ENCODE measurements at places on chromosomes 1 and 21.

GRCh38 chr1:150976879-150977694 is 2.5 kb upstream of the CERS2 start:
- peak; percentile 33 for DNase-seq

GRCh38 chr1:83959824-83960498 is 39.0 kb downstream of the TTLL7 start:
- no peak for DNase-seq

DNA sequence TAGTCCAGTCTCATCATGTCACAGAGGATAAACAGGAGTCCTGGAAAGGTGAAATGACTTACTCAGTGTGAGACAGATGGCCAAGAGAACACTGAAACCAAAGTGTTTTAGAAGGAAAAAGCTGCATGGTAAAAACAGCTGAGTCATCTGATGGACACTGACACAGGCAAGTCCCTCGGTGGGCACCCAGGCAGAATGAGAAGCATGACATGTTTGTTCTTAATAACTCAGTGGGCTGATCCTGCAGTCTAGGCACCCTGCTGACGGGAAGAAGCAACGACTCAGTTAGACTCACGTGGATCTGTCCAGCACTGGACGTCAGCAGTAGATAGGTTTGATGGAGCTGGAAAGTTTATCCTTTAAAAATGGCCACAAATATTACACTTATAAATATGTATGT is 116.9 kb downstream of the RGS7 start:
- no peak for DNase-seq

DNA sequence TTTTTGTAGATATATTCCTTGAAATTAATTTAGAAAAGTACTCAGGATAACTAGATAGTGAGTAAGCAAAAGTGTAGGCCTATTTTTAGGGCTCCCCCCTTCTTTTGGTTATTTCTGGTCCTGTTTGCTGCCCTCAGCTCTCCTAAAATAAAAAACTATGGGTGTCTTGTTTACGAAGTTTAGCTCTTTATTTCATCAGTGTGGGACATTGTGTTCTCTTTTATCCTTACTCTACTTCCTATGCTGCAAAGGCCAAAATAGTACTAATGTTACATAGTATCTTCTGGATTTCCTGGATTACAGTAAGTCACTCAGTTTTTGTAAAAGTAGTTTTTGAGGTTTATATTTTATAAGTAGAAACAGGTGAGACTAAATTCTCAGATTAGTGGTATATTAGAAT is 15.4 kb downstream of the CEP350 start:
- DNase-seq = no peak

GRCh38 chr1:219871427-219872057 is 56.8 kb downstream of the SLC30A10 start:
- no peak for DNase-seq

- DNase-seq = no peak
Measured at GRCh38 chr1:38609166-38610025, 250.2 kb downstream of the RRAGC start.
